ENCODE measurements at places on chromosomes 1 and 21.

DNA sequence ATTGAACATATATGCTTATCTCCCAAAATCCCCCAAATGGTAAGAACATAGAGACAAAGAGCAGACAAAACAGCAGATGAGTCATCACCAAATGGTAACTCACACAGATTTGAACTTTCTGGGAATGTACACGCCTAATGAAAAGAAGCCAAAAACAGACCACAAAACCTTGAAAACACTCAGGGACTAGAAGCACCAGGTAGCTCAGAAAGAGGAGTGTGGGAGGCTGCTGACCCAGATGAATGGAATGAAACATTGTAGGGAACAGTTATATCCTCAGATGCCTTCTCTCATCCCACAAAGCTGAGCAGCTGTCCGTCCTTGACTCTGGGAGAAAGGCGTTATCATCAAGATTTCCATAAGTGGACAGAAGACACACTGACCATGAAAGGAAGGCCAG is 307.0 kb upstream of the USP25 start:
- DNase-seq, result no peak

DNA sequence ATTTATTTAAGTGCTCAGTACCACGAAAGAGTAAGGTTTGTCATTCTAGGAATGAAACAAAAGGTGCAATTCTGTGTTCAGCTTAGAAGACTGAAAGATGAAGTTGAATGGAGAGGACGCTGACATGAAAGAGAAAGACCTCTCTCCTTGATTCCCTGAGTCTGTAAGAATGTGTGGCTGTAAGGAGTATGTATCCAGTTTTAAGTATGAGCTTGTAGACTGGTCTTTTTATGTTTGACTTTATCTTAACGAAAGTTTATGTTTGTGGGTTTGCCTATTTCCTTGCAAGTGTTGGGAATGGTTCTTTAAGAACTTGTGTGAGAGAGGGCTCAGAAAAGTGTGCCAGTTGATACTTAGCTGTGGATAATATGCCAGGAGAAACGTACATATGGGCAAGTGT is 1.4 kb downstream of the CHD1L start:
- no peak for DNase-seq

GRCh38 chr1:177451191-177451590 is 280.4 kb downstream of the BRINP2 start:
- no peak for DNase-seq

- no peak for DNase-seq
Observed at GRCh38 chr1:42774928-42775526, 8.0 kb downstream of the C1orf50 start.

DNA sequence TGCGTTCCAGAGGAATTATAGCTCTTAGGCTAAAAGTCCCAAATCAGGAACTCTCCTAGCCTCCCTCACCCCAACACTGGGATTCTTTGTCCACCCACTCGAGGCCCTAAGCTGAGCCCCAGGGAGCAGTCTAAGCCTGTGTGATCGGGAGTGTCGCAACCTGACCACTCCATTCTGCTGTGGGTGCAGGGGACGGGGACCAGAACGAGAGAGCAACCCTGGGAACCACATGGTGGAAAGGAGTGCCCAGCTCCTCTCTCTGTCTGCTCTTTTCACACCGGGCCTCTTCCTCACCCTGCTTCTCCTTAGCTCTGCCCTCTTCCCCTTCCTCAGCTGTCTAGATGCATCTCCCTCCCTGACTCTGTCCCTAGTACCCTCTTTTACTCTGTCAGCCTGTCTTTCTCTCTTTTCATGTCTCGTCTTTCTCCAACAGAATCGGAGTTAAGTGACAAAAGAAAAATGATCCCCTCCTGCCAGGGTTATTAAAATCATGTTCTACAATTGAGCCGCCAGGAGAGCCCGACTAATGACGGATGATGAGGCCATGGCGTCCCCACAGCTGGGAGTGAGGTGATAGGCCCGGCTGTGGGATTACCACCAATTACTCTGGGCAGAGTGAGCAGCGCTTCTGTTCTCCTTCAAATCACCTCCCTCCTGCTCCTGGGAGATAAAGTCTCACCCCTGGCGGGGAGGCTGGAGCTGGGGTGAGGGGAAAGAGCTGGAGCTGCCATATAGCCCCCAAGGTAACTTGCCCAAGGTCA is 34.5 kb upstream of the CSF3R start:
- no peak for DNase-seq

- DNase-seq, result no peak
Observed at GRCh38 chr1:61742620-61743430, 545 bp downstream of the PATJ start.

- no peak for DNase-seq
Observed at GRCh38 chr21:19433623-19434022, 1030.0 kb upstream of the TMPRSS15 start.

DNA sequence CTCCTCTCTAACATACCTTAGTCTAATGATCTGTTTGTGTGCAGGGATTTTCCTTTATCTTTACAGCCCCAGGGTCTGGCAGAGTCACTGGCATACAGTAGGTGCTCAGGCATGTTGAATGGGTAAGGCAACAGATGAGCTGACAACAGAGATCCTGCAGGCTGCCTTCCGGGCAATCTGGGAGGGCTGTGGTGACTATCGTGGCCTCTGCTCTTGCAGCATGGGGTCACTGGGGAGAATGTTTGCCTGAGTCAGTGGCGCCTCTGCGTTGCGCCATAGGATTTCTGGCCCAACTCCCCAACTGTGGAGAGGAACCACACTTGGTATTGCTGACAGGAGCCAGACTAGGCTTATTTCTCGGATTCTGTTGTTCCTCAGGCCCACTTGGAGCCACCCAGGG is 93.8 kb downstream of the LAMC2 start:
- DNase-seq, result peak; percentile 59

GRCh38 chr1:210237479-210237878 is 4.9 kb downstream of the SERTAD4 start:
- no peak for DNase-seq

GRCh38 chr21:44702111-44702972 is 5.4 kb downstream of the KRTAP10-12 start:
- no peak for DNase-seq

DNA sequence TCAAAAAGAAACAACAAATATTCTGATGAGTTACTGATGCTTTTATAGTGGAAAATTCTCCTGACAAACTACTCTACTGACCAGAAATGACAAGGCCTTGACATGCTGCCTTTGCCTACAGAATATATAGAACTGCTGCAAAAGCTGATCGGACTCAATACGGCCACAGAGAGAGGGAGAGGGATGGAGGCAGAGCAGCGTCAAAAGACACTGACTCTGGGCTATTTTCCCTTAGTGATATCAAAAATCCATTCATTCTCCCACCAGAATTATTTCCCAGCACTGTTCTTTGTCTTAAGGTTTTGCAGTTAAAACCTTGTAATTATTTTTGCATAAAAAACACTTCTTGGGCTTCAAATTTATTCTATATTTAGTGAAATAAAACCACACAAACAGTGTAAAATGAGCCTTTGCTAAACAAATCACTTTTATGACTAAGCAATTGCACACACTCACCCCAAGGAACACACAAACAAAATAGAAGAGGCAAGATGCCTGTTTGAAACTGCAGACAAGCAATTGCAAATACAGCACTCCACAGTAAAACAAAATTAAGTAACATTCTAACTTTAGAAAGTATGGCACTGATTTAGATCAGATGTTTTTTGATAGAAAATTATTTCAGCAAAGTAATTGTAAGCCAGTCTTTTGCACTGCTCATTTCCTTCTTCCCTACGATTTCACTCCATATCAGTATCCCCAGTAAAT is 1036.4 kb downstream of the ADGRL2 start:
- DNase-seq, result no peak

GRCh38 chr1:85991261-85991660 is 165.3 kb downstream of the COL24A1 start:
- DNase-seq, result no peak

GRCh38 chr1:48887796-48888195 is 111.1 kb upstream of the BEND5 start:
- DNase-seq, result no peak

DNA sequence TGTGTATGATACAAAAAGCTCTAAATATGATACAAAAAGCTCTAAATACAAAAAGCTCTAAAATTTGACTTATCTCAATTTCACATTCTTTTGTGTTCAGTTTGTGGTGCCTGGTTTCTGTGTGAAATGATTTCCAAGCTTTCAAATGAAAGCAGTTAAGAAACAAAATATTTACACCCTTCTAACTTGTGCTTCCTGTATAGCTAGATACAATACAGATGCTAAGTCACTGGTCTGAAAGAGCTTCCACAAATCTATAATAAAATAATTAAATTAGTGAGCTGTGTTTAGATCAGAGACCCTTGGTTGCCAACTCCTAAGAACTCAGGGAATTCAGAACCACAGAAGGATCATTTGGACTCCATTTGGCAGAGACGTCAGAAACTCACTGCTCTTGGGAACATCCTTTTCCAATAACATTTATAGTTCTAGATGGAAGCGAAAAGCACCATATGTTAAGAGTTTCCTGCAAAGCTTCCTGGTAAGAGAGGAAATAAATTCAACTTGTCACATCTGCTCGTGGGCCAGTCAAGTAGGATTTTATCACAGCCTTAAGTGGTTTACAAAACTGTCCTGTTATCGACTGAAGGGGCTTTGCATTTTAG is 1079.1 kb downstream of the ADGRL2 start:
- no peak for DNase-seq

DNA sequence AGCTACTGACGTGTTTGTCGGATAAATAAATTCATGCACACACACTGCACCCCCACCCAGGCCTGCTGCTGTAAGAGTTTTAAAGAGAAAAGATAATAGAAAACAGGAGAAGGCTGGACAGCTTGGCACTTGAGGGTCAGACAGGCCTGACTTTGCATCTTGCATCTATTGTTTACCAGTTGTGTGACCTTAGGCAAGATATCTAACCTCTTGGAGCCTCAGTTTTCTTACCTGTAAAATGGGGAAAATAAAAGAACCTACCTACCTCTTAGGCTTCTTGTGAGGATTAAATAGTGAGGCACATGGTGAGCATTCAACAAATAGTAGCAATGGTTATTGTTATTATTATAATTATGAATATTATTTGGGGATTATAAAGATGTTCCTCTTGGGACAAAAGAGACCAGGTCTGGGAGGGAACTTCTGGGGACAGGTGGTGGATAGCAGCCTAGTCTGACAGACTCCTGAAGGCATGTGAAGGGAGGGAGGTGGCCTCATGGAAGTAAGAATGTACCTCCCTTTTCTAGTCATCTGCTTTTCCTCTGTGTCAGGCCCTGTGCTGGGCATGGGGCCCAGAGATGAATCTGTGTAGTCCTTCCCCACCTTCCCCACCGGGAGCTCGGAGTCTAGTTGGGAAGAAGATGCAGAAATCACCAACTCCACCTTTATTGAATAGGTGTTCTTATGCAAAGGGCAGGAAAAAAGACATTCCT is 18.3 kb upstream of the EPB41 start:
- no peak for DNase-seq

DNA sequence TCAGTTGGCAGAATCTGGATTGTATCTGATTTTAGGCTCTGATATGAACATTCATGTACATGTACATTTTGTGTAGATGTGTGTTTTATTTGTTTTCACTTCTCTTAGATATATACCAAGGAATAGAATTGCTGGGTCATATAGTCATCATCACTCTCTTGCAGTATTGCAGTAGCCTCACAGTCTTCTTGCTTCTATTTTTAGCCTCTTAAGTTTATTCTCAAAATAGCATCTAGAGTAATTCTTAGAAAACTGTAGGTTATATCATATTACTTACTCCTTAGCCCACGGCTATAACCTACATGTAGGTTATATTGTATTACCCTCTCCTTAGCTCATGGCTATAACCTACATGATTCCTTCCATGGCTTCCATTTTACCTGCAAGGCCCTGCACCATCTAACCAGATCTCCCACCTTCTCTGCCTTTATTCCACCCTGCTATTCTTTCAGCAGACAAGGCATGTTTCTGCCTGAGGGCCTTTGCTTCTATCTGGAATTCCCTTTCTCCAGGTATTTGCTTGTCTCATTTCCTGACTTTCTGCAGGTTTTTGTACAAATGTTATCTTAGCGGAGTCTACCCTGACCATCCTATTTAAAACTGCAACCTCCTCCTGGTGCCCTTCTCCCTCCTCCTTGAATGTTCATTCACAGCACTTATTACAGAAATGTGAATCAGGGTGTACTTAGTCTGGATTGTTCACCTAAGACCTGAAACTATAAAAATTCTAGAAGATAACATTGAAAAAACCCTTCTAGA is 109.0 kb upstream of the ETV3 start:
- DNase-seq, result no peak

DNA sequence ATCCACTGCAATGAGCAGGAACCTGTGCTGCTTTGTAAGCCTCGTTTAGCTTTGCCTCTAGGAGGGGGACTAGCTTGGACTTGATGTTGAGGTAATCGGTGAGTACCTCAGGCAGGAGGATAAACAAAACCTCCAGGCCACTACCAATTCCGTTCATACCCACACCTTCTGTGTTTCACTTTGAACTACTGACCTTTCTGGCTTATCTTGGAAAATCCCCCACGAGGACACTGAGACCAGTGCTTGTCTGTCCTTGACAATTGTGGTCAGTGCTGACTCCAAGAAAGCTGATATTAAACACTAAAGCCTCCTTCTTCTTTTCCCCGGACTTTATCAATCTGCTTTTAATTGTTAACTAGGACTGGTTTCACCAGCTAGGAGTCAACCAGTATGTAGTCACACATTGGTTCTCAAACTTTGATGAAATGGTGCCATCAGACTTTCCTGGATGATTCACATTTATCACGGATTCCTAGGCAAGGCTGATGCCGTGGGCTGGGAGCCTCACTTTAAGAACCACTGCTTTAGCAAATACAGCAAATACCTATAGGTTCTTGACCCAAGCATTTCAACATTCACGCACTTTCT is 52.7 kb downstream of the TGFB2 start:
- no peak for DNase-seq

- no peak for DNase-seq
Observed at GRCh38 chr1:155035936-155036335, 2.3 kb downstream of the DCST1 start.

DNA sequence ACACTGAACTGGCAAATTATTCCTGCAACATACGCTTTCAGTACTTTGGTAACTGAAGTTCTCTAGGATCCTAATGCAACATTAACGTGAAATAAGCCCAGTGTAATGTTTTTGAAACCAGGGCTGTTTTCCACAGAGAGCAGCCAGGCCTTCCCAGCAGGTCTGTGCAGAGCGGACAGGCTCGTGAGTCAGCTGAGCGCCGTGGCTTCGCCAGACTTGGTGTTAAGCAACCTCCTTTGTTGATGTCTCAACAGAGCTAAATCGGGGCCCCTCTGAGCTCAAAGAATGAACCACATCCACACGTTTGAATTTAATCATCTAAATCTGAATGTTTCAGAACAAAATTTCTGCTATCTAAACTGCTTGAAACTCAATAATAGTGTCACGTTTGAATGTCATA is 181.8 kb upstream of the FMN2 start:
- peak; percentile 57 for DNase-seq

GRCh38 chr1:94656967-94657366 is 115.4 kb upstream of the F3 start:
- no peak for DNase-seq

- DNase-seq, result no peak
Observed at GRCh38 chr1:232542633-232543593, 87.0 kb downstream of the SIPA1L2 start.

GRCh38 chr1:206117151-206117948 is at the start of gene AVPR1B:
Gene AVPR1B (minus strand): TSS chr1:206117388. CDS start chr1:206116890, 498 bp downstream.
- peak; percentile 16 for DNase-seq
